NCI-H524 (cell line): ENCODE measurements at places on chromosomes 1 and 21.

- DNase-seq: no peak
These were observed 90.8 kb downstream of the GTF2B start for GRCh38 chr1:88800382-88801051.

DNA sequence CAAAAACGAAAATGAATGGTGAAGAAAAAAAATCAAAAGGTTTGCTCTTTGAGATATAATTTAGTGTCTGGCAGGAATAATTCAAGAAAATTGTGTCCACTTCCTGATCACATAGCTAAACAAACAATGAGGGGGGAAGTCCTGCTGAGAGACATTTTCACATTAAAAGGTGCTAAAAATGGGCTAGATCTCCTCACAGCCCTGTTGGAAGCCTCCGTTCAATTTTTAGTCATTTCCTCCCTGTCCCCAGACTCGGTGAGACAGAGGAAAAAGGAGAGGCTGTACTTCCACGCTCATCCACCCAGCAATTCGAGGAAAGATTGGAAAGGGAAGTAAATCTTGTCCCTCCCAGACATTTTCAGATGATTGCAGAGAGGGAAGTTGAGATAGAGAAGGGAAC, 103.7 kb downstream of the BARHL2 start:
- DNase-seq: no peak

- DNase-seq: peak; percentile 76
These were observed 973 bp downstream of the C1orf74 start for GRCh38 chr1:209783386-209783785.

- no peak for DNase-seq
These were observed 240.1 kb downstream of the RHOU start for GRCh38 chr1:228975238-228975907.

GRCh38 chr1:100364697-100365096, 12.4 kb downstream of the CDC14A start:
- peak; percentile 27 for DNase-seq
